ENCODE measurements at places on chromosomes 7 and 10. TPM values are rescaled to one million over a fixed set of nuclear protein-coding genes. Genes with fewer than 3 reads are reported as not detected.

GRCh38 chr10:4068629-4069028 is 283.6 kb upstream of the KLF6 start:
- no peak for DNase-seq

- DNase-seq: no peak
Measured at GRCh38 chr10:64033711-64034110, 512.5 kb downstream of the REEP3 start.

GRCh38 chr7:57638666-57639065 is 188.7 kb downstream of the ZNF716 start:
- DNase-seq: no peak

- DNase-seq: peak; percentile 93
Measured at GRCh38 chr10:10804998-10805740, 212.5 kb upstream of the CELF2 start.

DNA sequence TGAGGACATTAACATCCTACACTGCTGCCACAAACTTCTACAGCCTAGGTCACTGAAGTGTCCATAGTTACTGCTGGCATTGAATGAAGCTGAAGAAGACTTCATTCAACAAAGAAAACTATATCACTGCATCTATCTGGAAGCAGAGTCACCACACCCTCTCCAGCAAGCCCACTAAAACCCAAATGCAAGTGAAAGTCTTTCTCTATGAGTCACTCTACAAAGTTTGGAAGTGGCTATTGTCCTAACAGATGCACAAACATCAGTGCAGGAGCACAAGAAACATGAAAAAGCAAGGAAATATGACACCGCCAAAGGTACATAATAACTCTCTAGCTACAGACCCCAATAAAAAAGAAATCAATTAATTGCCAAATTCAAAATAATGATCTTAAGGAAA is 43.5 kb upstream of the CAMK2B start:
- DNase-seq: peak; percentile 45

GRCh38 chr10:35447693-35448407 is 111.5 kb downstream of the CCNY start:
- DNase-seq: peak; percentile 94

- peak; percentile 4 for DNase-seq
Measured at GRCh38 chr10:101495324-101495925, 92.6 kb downstream of the POLL start.

- no peak for DNase-seq
Measured at GRCh38 chr10:116132780-116133399, 140.1 kb downstream of the GFRA1 start.

DNA sequence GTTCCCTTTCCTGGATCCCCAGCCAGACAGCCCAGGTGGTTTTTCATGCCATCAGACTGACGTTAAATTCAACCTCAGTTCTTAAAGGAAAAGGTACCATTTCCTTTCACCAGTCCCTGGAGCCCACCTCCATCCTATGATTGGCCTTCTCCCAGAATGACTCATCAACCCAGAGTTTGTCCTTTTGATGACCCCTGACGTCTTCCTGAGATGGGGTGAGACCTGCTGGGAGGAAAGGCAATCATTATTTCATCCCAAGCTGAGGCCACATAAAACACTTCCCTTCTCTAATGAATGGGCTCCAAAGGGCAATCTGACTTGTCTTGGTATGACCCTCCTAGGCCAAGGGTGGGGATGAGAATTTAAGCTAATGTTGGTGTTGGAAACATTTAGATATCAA is 750.7 kb downstream of the SUGCT start:
- peak; percentile 48 for DNase-seq

GRCh38 chr10:28386503-28386868 is 83.6 kb upstream of the MPP7 start:
- DNase-seq: no peak

DNA sequence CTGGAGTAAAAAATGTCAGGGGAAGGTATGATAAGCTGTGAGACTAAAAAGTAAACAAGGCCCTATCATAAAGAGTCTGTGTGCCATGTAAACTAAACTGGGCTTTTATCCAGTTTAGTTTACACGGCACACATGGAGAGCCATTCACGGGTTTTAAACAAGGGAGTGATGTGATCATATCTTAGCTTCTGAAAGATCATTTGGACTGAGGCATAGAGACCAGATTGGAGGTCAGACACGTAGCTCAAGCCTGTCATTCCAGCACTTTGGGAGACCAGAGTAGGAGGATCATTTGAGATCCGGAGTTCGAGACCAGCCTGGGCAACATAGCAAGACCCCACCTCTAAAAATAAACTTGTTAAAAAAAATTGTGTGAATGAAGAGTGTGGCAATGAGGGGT is 50.1 kb downstream of the SKIDA1 start:
- no peak for DNase-seq

- DNase-seq: no peak
Measured at GRCh38 chr7:36188266-36188665, 35.2 kb downstream of the EEPD1 start.

GRCh38 chr10:23326544-23327307 is 17.9 kb downstream of the C10orf67 start:
- no peak for DNase-seq

CALML3 gene
- not detected for total RNA-seq

EZH2 gene
- 15.0 TPM for total RNA-seq

STK32C gene
- 6.7 TPM for total RNA-seq

COL28A1 gene
- 0.09 TPM for total RNA-seq

EN2 gene
- total RNA-seq: not detected

NFE2L3 gene
- total RNA-seq: 0.18 TPM

ANKRD7 gene
- 1.4 TPM for total RNA-seq

NKX2-3 gene
- not detected for total RNA-seq

PLEKHS1 gene
- not detected for total RNA-seq

LUC7L2 gene
- 93.7 TPM for total RNA-seq

ASNS gene
- 154 TPM for total RNA-seq
